Urinary bladder (tissue), 4 donors: ENCODE measurements at places on chromosomes 3 and 15.
A peak's percentile ranks its signal among the peaks of the same experiment; 100 is the strongest.

DNA sequence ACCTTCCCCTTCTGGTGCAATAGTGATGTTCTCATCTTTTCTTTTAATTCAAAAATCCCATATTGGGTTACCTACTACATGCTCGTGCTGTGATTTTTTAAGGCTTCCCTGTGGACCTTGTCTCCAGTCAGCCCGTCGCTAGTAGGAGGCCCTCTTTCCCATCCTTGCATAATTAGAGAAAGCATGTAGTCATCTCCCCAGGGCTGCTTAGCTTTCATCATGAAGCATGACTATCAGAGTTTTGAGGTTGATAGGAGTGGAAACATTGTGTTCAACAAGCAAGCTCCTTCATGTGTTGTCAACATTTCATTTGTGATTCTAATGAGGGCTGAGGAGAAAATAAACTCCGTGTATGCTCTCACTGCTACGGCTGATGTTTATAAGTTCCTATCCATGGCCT, 8.7 kb upstream of the LRTM1 start:
- DNase-seq = no peak

- no peak for DNase-seq
These were observed 26.9 kb downstream of the RAB11A start for GRCh38 chr15:65896236-65896635.

DNA sequence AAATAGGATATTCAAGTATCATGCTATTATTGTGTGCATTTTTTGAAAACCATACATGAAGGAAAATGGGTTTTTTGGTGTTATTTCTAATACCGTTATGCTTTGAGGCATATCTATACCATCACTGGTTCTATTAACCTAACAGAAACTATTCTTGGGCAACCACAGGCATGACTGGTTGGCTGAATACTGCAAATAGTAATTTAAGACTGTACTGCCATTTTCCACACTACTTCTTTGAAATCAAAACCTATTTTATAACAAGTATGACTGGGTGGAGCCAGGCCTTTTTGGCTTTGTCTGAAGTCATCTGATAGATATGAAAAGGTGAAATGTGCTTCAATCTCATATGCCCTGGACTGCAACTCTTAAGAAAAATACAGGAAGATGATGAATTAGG, 115.1 kb downstream of the ULK4 start:
- no peak for DNase-seq

- DNase-seq = no peak
These were observed 25.5 kb downstream of the CD276 start for GRCh38 chr15:73709686-73710085.

DNA sequence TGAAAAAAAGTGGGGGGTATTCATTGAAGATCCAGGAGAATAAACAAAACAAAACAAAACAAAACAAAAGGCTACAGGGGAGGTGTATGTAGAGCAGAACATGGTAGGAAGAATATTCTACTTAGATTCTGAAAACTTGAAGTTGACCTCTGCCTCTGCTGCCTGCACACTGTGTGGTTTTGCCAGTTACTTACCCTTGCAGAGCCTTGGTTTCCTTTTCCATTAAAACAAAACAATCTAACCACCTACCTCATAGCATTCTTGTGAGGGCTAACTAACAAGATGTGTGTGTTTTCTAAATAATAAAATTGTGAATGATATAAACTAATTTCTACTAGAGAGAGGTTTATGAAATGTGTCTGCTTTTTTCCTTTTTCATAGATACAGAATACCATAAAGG, 423.1 kb downstream of the TIGIT start:
- no peak for DNase-seq

- DNase-seq = peak; percentile 52
These were observed 12.4 kb upstream of the NFKBIZ start for GRCh38 chr3:101836652-101837598.

DNA sequence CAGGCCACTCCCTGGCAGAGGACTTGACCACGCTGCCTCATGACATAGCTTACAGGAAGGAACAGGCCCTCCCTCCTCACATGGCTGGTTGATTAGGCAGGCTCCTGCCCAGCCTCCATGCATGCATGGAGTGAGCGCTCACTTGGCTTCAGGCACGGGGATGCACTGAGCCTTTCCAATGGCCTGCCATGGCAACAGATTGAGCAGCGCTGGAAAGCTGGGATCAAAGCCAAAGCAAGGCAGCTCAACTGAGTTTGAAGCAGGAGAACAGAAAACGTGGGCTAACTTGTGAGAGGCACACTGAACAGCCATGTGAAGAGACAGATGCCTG, 5.9 kb upstream of the GRAMD2A start:
- DNase-seq = no peak

GRCh38 chr15:71079208-71080044, 35.8 kb upstream of the THSD4 start:
- peak; percentile 40 for DNase-seq

DNA sequence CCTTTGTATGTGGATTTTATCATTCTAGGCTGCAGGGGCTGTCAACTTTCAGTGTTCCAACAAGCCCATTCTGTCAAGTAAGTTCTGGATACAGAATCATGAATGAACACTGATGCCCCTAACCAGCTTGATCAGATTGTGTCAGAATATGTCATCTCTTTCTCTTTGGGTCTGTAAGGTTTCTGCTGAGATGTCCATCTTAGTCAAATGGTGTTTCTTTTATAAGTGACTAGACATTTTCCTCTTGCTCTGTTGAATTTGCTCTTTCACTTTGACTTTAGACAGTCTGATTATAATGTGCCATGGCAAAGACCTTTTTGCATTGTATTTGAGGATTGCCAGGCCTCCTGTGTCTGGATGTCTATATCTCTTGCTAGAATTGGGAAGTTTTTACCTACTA, 660.9 kb upstream of the CBLB start:
- DNase-seq = no peak
